ENCODE measurements at places on chromosomes 5 and 9.

DNA sequence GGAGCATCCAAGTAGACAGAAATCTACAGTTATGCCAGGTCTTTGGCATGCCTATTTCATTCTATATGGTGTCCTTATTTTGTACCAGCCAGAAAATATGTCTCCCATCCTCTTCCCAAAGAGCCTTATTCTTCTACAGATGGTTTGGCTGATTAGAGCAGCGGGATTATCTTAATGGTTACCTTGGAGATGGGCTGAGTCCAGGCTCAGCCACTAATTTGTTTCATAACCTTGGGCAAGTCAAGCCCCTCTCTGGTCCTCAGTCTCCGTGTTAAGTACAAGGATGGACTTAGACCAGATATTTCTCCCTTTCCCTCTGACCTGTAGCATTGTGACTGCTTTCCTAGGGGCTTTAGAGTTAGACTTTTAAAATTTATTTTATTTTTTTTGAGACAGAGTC lies 11.1 kb upstream of the GLE1 start:
- no peak for DNase-seq

- DNase-seq = no peak
These were observed 1722.5 kb upstream of the ACO1 start for GRCh38 chr9:30661925-30662324.

DNA sequence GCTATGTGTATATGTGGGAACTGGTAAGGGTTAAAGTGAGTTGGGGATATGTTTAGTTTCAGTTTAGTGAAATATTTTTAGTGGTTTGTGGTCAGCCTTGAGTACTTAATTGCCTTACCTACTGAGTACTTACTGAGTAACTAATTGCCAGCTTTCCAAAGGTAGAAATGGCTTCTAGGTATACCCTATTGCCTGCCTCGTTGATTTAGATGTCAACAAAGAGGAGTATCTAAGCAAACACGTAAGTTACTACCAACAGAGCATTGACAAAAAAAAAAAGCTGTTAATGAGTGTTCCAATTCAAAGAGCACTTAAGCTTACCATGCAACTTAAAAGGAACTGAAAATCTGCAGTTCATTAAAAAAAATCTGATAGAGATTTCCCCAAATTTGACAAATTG lies 8.8 kb downstream of the ATP10B start:
- no peak for DNase-seq

DNA sequence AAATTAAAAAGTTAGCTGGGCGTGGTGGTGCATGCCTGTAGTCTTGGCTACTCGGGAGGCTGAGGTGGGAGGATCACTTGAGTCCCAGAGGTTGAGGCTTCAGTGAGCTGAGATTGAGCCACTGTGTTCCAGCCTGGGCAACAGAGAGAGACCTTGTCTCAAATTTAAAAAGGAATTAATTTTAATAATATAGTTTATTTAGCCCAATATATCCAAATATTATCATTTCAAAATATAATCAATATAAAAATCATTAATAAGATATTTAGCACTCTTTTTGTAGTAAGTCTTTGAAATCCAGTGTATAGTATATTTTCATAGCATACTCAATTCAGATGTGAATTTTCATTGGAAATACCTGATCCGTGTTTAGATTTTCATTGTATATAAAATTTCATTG lies 43.2 kb upstream of the ORM1 start:
- DNase-seq = no peak

GRCh38 chr5:92041911-92042660 lies 659.0 kb upstream of the ARRDC3 start:
- no peak for DNase-seq

DNA sequence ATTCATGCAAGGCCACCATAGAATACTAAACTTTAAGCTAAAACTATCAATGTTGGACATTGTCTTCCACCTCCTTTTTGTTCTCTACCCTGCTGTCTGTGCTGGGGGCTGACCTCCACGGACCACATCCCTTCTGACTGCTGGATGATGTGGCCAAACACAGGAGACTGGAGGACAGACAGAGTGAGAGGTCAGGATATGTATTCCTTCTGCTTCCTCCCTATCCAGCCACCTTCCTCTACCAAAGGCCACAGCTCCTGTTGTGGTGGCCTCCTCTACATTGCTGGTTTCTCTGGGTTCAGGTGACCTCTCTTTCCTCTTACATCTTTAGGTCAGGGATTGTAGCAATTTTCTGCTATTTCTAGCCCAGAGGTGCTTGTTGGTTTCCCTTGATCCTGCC lies 148.1 kb downstream of the ACTBL2 start:
- DNase-seq = no peak

Data from erythroblast (primary cell).